ENCODE measurements at places on chromosomes 5 and 9.
A peak's percentile ranks its signal among the peaks of the same experiment; 100 is the strongest.

DNA sequence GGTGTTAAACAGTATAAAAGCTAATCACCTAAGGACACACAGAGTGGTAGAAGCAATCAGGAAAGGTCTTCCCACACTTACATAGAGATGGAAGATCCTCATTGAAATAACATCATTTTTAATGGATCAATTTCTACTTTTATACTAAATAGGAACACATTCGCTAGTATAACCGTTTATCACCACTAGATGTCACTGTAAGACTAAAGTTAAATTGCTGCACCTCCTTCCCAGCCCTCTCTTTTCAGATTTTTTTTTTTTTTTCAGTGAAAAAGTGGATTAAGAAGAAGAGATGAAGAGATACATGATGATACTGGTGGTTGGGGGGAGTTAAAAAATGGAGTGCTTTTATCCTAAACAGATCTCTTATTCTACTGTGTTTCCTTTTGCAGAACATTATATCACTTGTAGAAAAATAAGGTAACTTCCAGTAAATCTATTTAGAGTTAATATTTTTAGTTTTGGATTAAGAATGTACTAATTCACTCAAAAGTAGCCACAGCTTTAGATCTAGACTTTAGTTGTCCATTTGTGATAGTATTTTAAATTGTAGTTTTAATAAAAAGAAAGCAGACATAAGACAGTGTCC is 116.9 kb upstream of the ARRDC3 start:
- peak; percentile 5 for DNase-seq

DNA sequence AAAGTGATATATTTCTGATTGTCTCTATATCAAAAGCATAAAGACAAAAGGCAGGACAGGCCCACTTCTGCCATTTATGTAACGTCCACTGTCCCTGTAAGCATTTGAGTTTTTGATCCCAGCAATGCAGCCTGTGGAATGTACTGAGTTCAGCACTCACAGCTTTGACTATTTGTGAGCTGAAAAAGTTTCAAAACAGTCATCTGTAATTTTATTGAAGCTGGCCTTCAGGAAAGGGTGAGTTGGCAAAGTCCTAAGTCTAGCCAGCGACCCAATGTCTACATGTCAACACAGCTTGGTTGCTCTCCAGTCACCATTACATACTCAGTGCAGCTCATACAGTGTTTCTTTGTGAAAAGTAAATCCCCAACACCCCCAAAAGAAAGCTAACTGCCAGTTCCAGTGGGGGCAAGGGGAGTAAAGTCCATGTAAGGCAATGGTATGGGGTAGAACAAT is 9.7 kb downstream of the LIFR start:
- peak; percentile 73 for DNase-seq

GRCh38 chr9:112248722-112249121 is 73.6 kb upstream of the SUSD1 start:
- DNase-seq: no peak

DNA sequence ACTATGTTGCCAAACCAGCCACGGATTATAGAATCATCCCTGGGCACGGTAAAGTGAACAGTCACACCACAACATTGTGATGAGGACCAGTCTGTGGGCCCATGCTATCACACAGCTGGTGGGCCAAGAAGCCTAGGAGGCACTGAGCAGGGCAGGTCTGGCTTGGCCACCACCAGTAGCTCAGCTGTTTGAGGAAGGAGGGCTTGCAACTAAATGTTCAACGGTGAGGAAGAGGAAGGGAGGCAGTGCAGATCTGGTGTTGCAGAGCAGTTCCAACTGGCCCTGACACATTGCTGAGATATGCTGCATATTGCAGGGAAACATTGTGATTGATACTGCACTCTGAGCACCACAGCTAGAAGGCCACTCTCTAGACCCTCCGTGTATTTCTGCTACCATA is 77.9 kb upstream of the ATG10 start:
- DNase-seq: no peak

DNA sequence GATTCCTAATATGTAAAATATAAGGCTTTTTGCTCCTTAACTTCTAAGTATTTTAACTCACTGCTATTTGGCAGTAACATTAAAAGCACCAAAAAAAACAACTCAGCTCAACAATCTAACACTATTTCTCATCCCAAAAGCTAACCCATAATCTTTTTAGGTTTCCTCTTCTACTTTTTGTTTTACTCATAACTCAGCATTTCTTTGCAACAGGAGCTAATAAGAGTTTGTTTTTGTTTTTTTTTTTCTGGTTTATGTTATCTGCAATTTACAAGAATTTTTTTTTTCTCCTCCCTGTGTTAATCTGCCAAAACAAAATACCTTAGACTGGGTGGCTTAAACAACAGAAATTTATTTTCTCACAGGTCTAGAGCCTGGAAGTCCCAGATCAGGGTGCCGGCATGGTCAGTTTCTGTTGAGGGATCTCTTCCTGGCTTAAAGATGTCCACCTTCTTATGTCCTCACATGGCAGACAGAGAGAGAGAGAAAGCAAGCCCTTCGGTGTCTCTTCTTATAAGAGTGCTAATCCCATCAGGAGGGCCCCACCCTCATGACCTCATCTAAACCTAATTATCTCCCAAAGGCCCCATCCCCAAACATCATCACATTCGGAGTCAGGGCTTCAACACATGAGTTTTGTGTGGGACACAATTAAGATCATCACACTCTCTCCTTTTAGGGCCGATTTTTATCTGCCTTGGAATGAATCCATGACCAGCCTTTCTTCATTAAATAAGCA is 31.2 kb downstream of the ARL15 start:
- no peak for DNase-seq

DNA sequence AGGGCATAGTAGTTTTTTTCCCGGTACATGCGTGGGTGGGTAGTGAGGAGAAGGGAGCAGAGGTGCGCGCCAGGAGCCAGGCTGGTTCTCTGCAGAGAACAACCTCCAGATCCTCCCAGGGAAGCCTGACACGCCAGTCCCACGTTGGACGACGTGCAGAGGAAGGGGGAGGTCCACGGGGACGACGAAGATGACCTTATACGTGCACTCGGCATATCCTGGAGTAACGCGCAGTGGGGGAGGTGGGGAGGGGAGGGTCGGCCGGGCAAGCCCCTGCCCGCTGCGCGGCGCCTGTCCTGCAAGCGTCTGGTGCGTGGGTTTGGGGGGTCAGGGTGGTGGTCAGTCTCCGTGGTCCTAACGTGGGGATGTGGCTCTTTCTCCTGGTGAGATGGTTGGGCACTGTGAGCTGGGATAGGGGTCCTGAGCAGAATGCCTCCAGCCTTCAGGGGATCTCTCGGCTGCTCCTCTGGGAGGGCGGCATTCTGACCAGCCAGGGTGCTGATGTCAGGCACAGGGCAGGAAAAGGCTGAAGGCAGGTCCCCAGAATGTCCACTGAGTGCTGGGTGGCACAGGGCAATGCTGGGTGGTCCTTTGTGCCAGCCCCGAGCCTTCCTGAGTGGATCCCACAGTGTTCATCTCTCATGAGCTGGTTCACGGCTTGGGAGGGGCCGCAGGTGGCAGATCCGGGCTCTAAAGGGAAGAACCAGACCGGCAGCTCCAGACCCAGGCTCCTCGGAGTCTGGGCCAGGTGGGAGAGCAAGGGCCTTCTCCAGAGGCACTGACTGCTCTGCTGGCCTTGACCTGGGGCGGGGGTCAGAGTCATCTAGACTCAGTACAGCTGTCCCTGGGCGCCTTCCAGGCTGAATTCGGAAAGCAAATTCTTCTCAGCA is 10.5 kb upstream of the SCGB3A1 start:
- DNase-seq: no peak

DNA sequence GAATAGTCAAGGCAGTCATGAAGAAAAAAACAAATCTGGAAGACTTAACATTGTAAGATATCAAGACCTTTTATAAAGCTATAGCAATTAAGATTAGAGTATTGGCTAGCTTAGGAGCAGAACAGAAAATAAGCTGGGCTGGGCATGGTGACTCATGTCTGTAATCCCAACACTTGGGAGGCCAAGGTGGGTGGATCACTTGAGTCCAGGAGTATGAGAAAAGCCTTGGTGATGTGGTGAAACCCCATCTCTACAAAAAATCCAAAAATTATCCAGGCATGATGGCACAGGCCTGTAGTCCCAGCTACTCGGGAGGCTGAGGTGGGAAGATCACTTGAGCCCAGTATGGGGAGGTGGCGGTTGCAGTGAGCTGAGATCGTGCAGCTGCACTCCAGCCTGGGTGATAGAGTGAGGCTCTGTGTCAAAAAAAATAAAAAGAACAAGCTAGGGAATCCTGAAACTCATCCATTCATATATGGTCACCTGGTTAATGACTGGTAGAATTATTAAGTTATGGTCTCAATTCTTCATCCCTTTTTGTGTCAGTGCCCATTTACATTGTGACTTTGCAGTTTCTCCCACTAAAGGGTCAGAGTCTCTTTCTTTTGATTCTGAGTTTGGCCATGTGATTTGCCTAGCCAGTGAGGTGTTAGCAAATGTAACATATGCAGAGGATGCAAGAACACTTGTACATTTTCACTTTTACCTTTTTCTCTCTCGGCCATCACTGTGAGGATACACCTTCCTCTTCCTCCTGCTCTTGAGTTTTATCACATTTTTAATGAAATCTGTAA is 144.6 kb upstream of the SGCD start:
- no peak for DNase-seq

- DNase-seq: peak; percentile 68
Observed at GRCh38 chr9:132878695-132879456, at the start of gene SPACA9. Gene SPACA9, plus strand, starts transcription at chr9:132878898. Its CDS starts 5,050 bp downstream, at chr9:132883948.

DNA sequence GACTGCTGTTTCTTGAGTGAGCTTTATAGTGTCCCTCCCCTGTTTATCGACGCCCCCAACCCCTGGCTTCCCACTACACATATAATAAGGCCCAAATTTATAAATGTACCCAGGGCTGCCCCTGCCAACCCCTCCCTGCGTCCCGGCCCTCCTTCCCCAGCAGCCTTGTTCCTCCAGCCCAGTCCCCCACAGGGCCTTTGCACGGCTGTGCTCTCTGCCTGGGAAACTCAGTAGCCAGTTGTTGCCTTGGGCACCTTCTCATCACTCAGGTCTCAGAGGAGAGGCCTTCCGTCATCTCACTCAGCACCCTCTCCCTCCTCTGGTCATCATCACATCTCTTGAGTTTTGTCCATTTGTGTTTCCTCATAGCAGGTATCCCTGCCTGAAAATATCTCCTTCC is 15.8 kb upstream of the UNC5A start:
- no peak for DNase-seq

GRCh38 chr5:16350816-16351215 is 114.8 kb downstream of the ZNF622 start:
- no peak for DNase-seq

DNA sequence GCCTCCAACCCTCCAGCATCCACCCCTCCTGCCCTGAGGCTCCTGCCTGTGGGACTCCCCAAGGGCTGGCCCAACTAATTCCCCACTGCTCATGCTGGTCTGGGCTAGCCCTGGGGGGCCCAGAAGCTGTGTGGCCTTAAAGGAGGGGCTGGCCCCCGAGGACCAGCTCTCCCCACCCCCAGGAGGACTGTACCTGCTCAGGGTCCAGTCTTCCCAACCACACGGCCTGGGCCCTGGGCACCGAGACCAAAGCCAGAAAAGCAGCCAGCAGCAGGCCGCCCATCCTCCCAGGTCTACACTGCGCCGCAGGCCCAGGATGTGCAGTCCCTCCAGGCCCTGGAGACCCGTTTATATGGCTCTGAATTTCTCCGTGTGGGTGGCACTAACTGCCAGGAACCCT is at the start of gene LCN6:
TSS of gene LCN6 (minus strand) at position 325 of the 400 bp plus-strand sequence. CDS start at position 283, 42 bp downstream.
- DNase-seq: no peak

- DNase-seq: no peak
Observed at GRCh38 chr9:7180247-7180646, 422.5 kb downstream of the KDM4C start.

DNA sequence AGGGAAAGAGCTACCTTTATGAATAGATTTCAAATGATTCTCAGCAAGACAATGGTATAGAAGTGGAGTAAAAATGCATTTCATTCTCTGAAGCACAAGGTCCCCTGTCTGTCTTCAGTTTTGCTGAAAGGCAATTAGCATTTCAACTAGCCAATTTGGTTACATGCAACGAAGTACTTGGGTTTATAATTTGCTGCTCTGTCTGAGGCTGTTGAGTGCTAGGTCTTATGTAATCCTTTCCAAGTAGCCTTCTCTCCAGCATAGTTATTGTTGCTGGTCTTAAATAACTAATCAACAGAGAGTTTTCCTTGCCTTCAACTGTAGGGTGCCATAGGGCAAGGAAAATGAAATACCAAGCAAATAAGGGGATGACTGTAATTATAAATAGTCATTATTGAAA is 4.5 kb downstream of the ADGRV1 start:
- no peak for DNase-seq

GRCh38 chr5:152066784-152067183 is 142.1 kb upstream of the GLRA1 start:
- DNase-seq: no peak

GRCh38 chr9:110125207-110125751 is 82.7 kb downstream of the C9orf152 start:
- peak; percentile 99 for DNase-seq

DNA sequence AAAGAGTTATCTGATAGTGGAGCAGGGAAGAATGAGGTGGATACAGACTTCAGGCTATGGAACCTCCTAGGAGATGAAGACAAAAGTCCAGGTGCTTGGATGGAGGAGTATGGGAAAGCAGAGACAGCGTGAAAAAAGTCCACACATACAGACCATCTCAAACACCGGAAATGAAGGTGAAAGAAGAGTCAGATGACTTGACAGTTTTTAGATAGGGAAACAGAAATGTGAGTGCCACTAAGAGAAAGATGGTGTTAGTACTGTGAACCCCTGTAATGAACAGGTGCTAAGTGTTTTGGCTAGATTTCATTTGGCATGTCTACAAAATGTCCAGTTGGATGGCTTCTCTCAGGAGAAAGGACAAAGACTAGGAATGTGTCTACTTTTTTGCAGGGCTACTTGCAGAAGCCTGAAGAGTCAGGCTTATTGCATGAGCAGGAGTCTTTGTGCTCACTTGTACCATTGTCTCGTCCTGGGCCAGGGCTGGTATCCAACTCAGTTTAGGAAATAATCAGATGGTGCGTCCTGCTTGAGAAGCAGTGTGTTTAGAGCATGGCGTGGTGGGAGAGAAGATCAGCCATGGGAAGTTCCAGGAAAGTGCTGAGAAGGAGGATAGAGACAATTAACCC is 90.6 kb upstream of the STARD4 start:
- no peak for DNase-seq

GRCh38 chr5:127051591-127051990 is 21.2 kb upstream of the MARCHF3 start:
- DNase-seq: no peak

GRCh38 chr5:86977190-86977589 is 290.5 kb upstream of the RASA1 start:
- no peak for DNase-seq

- DNase-seq: no peak
Observed at GRCh38 chr5:143398053-143398355, 5.5 kb downstream of the NR3C1 start.

- no peak for DNase-seq
Observed at GRCh38 chr9:13759551-13759950, 480.1 kb upstream of the MPDZ start.

DNA sequence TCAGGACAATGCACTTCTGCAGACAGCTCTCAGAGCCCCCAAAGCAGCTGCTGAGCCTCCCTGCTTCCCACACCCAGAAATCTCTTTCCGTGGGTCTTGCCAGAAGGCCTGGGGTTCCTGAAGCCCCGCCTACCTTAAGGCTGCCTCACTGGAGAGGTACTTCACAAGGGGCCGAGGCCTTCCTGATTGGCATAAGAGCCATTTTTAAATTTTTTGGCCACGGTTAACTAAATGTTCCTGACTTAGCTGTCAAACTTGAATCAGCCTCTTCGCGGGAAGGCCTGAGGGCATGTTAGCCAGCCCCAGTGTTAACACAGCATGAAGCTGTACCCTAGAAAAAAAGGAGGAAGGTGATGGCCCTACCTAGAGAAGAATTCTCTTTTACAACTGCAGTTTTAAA is 20.7 kb upstream of the EPB41L4B start:
- DNase-seq: no peak

- DNase-seq: no peak
Observed at GRCh38 chr9:131668057-131668438, 71.8 kb downstream of the RAPGEF1 start.

GRCh38 chr9:72972636-72973035 is 19.8 kb upstream of the ALDH1A1 start:
- no peak for DNase-seq

Data from large intestine (tissue), 12 donors.